ENCODE measurements at places on chromosomes 16 and 17. TPM values are rescaled to one million over a fixed set of nuclear protein-coding genes. Genes with fewer than 3 reads are reported as not detected.

GRCh38 chr16:78571898-78572358 lies 472.5 kb downstream of the WWOX start:
- no peak for DNase-seq

GRCh38 chr17:63292421-63292820 lies 153.7 kb downstream of the CYB561 start:
- no peak for DNase-seq

DNA sequence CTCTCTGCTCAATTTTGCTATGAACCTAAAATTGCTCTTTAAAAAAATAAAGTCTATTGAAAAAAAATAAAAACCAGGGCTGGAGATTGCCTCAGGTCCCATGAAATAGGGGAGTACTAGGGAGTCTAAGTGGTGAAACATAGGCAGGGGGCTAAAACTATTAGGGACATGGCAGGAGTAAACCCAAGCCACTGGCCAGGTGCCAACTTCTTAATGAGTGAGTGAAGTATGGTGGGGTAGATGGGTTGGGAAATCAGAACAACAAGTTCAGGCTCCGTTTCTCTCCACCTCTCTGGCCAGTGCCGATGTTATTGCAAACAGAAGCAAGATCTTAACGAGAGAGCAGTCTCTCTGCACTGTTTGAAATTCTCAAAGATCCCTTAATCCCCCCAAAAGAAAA lies 322.4 kb upstream of the CDH5 start:
- DNase-seq, result no peak

OGFOD1 gene
- total RNA-seq, result 25.2 TPM

JPH3 gene
- not detected for total RNA-seq

Measured in breast epithelium (tissue), 4 donors.